KG1 (cell line): ENCODE measurements at places on chromosomes 1 and 21.

GRCh38 chr1:226682871-226683814 is 55.9 kb downstream of the ITPKB start:
- no peak for DNase-seq

GRCh38 chr1:2187619-2188018 is 7.0 kb downstream of the FAAP20 start:
- no peak for DNase-seq

- DNase-seq: no peak
Observed at GRCh38 chr1:21292984-21293536, 2.8 kb upstream of the ECE1 start.

GRCh38 chr1:6909857-6910256 is 124.6 kb downstream of the CAMTA1 start:
- DNase-seq: no peak

DNA sequence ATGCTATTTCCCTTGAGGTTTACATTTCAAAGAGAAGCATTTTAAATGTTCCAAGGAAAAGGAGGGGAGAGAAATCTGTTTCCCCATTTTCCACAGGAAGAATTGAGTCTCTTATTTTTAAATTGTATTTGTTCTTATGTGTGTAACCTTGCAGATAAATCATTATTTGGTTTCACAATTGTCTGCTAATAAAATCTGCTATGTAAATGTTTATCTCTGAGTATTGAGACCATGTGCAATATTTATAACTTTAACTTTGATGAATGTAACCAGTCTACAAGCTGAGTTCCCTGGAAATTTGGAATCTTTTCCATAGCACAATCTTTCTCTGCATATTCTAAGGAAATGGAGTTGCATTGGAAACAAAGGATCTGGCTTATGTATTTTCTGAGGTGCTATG is 209.6 kb downstream of the PTBP2 start:
- DNase-seq: no peak
